Vagina (tissue), 2 donors: ENCODE measurements at places on chromosomes 13 and 19. TPM values are rescaled to one million over a fixed set of nuclear protein-coding genes. Genes with fewer than 3 reads are reported as not detected.

- H3K27ac ChIP-seq, result peak within 1 kb of the TSS; percentile 86
- no peaks in the 10 kb centered on the region for H3K36me3 ChIP-seq
- H3K27me3 ChIP-seq, result no peaks in the 10 kb centered on the region
- peak within 1 kb of the TSS; percentile 70 for H3K4me3 ChIP-seq
Observed at GRCh38 chr19:36032251-36033104, at the start of gene CLIP3. TSS of gene CLIP3 (minus strand) at chr19:36032873. CDS start at chr19:36032357, 516 bp downstream.

- no peak overlapping the region for H3K27ac ChIP-seq
- H3K4me1 ChIP-seq, result no peaks in the 10 kb centered on the region
- DNase-seq, result no peak
- H3K27me3 ChIP-seq, result no peaks in the 10 kb centered on the region
- no peaks in the 10 kb centered on the region for H3K36me3 ChIP-seq
Observed at GRCh38 chr13:106381091-106381490, 154.4 kb downstream of the EFNB2 start.

Gene PRODH2
- not detected for total RNA-seq

Gene IQCN
- total RNA-seq, result 4.4 TPM
